CD4-positive, alpha-beta T cell treated with Interleukin-6 for 4 hours (primary cell): ENCODE measurements at places on chromosomes 13 and 19.

- DNase-seq = no peak
Measured at GRCh38 chr13:111130116-111130508, 15.0 kb downstream of the ARHGEF7 start.

GRCh38 chr19:58500242-58500641 lies 11.6 kb downstream of the SLC27A5 start:
- no peak for DNase-seq

- DNase-seq = no peak
Measured at GRCh38 chr19:2812414-2813234, 7.0 kb upstream of the ZNF554 start.

- peak; percentile 75 for DNase-seq
Measured at GRCh38 chr19:50728084-50728737, 5.0 kb downstream of the CLEC11A start.

- DNase-seq = no peak
Measured at GRCh38 chr13:97278435-97279411, 56.6 kb downstream of the MBNL2 start.

DNA sequence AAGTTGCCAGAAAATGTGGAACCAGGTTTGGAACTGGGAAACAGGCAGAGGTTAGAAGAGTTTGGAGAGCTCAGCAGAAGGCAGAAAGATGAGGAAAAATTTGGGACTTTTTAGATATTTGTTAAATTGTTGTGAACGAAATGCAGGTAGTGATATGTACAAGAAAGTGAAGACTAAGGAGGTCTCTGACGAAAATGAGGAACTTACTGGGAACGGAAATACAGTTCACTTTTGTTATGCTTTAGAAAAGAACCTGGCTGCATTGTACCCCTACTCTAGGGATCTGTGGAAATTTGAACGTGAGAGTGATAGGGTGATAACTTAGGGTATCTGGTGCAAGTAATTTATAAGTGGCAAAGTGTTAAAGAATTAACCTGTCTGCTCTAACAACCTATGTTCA lies 632.4 kb downstream of the SLITRK5 start:
- DNase-seq = no peak

GRCh38 chr13:25190256-25190655 lies 18.2 kb upstream of the AMER2 start:
- no peak for DNase-seq

DNA sequence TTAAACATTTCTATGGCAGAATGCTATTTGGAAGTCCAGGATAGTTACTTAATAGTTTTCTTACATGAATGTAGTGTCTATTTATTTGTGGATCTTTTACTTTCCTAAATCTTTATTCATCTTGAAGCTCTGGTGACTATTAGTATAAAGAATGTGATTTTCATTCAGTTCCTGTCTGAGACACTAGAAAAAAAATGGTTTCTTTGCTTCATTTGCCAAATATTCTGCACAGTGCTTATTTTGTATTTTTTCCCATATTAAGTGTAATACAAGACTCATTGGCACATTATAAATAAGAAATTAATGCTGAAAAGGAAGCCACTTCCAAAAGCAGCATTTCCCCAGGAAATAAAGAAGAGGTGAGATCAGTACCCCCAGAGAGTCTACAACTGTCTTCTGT lies 109.8 kb downstream of the POSTN start:
- no peak for DNase-seq

- no peak for DNase-seq
Measured at GRCh38 chr13:80348314-80348713, 7.4 kb upstream of the SPRY2 start.

DNA sequence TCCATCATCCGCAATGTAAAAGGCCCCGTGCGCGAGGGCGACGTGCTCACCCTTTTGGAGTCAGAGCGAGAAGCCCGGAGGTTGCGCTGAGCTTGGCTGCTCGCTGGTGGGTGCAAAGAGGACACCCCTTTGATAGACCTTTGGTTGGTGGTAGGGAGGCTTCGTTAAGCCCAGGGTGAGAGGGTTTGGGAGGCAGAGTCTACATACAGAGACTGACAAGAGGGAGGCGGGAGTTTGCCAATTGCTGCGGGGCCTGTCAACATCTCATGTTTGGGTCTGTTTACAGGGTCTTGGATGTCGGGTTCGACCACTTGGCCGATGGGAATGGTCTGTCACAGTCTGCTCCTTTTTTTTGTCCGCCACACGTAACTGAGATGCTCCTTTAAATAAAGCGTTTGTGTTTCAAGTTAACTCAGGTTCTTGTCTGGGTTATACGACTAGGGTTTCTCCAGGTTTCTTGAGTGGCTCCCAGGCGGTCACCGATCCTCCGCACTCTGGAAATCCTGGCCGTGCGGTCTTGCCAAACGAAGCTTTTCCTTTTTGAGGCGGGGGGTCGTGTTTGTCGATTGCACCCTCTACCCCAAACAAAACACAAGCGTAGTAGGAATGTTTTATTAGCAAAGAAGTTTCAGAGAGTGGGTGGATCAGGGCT lies 816 bp downstream of the RPS28 start:
- no peak for DNase-seq

GRCh38 chr19:19074196-19074882 lies 10.5 kb downstream of the SLC25A42 start:
- DNase-seq = no peak

- no peak for DNase-seq
Measured at GRCh38 chr13:98853771-98854221, 101.3 kb upstream of the SLC15A1 start.

DNA sequence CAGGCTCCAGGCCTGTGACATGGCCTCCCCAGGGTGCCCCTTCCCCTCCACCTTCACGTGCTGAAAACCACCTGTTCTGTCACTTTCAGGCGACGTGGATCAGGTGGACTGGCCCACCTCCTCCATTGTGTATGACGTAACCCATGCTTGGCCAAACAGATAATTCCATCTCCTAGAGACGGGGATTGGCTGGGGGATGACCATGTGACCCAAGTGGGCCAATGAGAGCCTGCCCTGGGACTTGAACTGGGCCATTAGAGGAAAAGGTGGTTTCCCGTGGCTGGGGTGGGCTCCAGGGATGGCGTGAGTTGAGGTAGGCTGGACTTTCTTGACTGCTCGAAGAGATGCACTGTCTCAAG lies 3.6 kb upstream of the ADAMTSL5 start:
- DNase-seq = no peak

DNA sequence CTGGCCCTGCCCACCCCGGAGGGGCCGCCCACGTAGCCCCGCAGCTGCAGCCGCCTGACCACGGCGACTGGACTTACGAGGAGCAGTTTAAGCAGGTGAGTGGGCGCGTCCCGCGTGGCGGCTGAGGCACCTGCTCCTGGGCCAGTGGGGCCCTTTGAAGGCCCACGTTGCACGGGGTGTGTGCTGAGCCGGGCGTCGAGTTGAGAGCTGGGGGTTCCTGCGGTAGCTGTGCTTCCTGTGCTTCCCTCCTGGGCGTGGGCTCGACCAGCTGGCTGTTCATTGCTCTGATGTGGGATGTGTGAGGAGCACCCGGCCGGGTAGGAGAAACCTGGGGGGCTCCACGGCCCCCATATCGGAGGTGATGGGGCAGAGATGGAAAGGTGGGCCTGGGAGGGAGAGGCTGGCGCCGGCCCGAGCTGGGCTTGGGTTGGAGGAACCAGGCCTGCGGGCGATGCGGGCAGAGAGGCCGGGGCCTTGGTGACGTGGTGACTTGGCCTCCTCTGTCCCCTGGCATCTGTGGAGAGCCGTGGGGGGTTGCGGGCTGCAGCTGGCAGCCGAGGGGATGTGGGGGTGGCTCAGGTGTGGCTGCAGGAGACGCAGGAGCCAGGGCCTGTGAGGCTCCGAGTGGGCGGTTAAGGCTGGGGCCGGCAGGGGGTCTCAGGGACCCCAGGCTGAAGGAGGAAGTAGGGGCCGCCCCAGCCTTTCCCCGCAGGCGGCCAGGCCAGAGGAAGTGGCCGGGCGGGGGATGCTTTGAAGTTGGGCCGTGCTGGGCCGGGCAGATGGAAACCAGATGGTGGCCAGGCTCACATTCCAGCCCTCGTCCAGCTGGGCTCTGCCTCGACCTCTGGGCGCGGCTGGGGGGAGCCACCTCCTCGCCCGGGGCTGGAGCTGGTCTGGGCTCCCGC lies 7.1 kb downstream of the ARID3A start:
- peak; percentile 68 for DNase-seq
